ENCODE measurements at places on chromosomes 6 and 20.
A peak's percentile ranks its signal among the peaks of the same experiment; 100 is the strongest.

GRCh38 chr6:135231469-135231844 lies 50.3 kb downstream of the MYB start:
- peak; percentile 18 for DNase-seq

- no peak for DNase-seq
Measured at GRCh38 chr20:52056203-52057062, 135.1 kb downstream of the ZFP64 start.

DNA sequence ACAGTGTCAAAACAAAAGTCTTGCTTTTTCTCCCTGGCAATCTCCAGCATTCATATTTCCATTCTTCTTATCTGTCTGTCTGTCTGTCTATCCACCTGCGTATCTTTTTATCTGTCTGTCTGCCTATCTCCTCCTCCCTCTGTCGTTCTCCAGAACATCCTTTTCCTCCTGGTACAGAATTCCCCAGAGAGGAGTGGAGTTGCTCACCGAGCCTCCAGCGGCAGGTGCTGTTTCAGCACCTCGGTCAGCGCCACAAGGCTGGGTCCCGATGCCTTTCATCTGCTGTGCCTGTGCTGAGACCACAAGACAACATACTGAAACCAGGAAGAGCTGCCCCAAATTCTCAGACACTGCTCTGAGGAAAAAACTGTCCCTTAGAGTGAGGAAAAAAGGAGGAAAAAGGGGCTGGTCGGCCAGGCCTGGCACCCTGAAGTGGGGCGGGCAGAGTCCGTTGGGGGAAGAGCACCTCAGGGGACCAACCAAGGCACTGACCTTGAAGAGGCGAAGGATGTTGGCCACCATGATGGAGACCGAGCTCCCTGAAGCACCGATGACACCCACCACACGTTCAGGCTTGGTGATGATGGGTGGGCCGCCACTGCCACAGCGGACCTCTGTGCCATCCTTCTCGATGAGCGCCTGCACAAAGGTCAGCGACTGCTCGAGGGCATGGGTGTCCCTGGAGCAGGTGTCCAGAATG lies 13.3 kb downstream of the GRM4 start:
- DNase-seq = peak; percentile 37

- no peak for DNase-seq
Measured at GRCh38 chr20:34461779-34462087, 54.5 kb upstream of the DYNLRB1 start.

DNA sequence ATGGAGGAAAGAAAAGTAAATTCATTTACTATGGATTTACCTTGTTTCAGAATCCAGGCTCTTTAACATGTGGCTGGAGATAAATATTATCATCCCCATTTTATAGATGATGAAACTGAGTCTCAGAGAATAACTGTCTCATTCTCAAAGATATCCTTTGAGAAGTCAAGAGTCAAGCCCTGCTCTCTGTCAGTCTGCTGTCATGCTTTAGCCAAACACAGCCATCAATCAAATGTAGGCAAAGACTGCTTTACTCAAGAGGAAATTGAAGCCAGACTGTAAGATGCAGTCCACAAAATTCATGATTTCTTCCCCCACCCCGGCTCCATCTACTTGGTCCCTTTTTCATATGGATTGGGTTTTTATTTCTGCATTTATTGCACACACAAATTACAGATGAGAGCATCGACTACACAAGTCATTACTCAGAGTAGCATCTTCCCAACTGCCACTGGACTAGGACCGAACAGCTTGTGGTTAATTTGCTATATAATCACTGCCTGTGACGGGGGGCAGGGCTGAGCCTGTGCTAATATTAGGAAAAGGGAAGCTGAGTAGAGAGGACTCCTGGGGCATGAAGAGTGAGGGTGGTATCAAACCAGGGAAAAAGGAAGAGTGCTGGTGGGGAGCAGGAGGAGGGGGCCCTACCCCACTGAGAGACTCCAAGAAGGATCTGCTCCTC lies 102.7 kb upstream of the TOP1 start:
- DNase-seq = no peak

DNA sequence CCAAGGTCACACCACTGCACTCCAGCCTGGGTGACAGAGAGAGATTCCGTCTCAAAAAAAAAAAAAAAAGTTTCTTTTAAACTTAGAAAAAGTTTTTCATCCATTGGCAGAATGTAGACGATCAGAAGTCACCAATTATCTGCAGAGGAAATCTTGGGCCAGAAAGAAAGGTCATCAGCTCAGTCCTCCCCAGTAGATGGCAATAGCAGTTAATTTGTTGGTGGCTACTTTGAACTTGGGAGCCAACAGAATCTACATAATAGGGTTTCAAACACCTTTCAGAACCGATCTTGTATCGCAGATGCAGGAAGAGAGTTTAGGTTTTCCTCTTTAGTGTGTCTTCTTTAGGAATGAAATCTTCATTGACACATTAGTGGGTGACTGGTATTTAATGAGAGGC lies 41.7 kb downstream of the LBP start:
- no peak for DNase-seq

GRCh38 chr20:24158281-24158680 lies 169.7 kb upstream of the GGTLC1 start:
- no peak for DNase-seq

DNA sequence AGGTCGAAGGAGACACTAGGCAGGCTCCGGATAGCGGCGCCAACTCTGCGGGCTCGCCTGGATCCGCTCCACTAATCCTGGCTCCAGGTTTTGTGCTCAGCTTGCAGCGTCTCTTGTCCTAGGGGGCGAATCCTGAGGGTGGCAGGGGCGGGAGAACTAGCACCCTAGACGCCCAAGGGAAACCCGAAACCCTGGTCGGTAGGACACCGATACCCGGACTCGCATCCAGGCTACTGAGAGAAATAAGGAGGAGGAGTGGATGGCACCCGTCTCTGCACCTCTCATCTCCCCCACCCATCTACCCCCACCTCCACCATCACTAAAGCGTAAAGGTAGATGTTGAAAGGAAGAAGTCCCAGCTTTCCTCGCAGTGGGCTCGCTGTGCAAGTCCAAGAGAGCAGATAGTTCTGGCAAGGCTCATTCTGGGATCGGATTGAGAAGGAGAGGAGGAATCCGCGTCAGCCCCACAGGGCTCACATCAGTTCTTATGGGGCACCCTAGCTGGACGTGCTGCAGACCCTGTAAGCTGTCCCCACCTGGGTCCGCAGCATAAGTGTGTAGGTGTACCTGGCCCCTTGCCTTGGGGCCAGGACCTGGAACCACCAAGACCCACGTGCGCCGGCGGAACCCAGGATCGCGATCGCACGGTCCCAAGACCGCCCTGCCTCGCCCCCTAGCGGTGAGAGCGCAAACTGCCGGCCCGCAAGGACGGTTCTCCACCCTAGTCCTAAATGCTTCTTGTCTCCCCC lies 6.9 kb downstream of the SLC32A1 start:
- peak; percentile 90 for DNase-seq

GRCh38 chr20:2585811-2586210 lies 49.4 kb downstream of the TMC2 start:
- DNase-seq = no peak

GRCh38 chr6:167565388-167565787 lies 240.5 kb downstream of the TTLL2 start:
- DNase-seq = no peak

DNA sequence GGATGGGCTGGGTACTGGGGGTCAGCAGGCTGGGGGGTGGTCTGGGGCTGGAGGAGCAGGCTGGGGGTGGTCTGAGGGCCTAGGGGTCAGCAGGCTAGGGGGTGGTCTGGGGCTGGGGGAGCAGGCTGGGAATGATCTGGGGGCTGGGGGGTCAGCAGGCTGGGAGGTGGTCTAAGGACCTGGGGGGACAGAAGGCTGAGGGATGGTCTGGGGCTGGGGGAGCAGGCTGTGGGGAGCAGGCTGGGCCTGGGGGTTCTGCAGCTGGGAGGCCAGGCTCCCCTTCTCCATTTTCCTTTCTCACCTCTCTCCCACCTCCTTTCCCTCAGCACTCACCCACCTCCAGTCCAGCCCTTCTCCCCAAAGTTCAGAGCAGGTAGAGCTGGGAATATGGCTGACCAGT lies 114.2 kb downstream of the PSMB1 start:
- no peak for DNase-seq

- DNase-seq = no peak
Measured at GRCh38 chr6:81075974-81076373, 676.5 kb downstream of the TENT5A start.

GRCh38 chr6:167668019-167668753 lies 158.5 kb upstream of the AFDN start:
- DNase-seq = no peak

GRCh38 chr6:37559501-37559900 lies 59.8 kb upstream of the CCDC167 start:
- no peak for DNase-seq

GRCh38 chr20:40993794-40994540 lies 34.7 kb upstream of the TOP1 start:
- DNase-seq = no peak

DNA sequence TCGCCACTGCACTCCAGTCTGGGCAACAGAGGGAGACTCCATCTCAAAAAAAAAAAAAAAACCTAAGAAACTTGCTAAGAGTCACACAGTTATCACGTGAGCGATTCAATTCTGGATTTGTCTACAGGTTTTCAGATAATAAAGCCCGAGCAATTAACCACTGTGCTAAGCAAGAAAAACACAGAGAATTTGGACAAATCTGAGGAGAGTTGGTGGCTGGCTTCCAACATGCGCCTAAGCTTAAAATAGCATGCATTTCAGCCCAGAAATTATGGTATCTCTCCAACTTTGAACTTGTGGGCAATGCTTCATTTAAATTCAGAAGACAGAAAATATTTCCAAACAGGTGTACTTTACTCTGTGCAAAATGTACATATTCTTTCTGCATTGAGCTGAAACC lies 232.9 kb downstream of the TSHZ2 start:
- no peak for DNase-seq

DNA sequence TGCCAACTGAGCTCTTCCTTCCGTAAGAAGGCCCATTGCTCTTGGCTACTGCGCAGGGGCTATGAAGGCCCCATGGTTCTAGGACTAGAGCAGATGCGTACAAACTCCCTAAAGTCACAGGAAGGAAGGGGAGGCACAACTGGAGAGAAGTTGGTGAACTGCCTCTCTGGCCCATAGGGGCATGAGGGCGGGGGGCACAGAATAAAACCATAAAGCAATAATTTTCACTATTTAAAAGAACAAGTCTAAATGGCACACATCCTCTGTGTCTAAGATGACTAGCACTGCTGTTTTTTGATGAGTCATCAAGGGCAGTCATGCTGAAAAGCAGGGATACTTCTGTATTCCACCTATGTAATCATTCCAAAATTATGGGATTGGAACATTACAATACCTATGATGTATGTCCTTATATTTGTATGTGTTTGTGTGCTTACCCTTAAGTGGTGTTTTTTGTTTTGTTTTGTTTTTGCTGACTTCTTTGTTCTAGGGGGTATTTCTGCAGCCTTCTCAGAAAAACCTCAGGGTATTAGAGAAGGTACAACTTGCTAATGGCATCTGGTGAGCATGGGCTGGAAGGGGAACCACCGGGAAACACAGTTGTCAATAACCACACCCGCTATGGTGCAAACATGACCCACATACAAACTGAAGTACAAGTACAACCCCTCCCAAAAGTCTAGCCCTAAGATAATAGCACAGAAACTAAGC lies 36.9 kb downstream of the B4GALT5 start:
- no peak for DNase-seq

DNA sequence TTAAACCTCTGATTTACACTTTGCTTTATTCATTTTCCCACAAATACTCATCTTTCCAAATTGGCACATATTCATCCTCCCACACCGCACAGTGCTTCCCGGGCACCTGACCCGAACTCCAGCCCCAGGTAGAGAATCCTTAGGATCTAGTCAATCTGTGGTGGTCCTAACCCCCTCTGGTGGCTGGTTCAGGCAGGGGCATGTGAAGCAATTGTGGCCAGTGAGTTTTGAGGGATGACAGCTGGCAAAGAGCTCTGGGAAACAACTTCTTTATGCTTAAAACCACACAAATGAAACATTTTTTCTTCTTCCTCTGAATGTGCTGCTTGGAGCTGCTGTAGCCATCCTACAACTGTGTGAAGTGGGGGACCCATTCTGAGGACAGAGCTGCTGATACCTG lies 54.7 kb downstream of the ELOVL5 start:
- no peak for DNase-seq

DNA sequence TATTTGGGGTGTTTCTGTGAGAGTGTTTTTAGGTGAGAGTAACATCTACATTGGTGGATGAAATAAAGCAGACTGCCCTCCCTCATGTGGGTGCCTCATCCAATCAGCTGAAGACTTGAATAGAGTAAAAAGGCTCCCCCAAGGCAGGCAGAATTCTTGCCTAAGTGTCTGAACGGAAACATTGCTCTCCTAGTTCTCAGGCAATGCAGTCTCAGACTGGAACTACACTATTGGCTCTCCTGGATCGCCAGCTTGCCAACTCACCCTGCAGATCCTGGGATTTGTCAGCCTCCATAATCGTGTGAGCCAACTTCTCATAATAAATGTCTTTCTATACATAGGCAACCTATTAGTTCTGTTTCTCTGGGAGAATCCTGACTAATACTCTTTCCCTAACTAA lies 5.5 kb upstream of the TMEM170B start:
- no peak for DNase-seq

- no peak for DNase-seq
Measured at GRCh38 chr20:15446373-15446772, 1109.0 kb upstream of the FLRT3 start.

DNA sequence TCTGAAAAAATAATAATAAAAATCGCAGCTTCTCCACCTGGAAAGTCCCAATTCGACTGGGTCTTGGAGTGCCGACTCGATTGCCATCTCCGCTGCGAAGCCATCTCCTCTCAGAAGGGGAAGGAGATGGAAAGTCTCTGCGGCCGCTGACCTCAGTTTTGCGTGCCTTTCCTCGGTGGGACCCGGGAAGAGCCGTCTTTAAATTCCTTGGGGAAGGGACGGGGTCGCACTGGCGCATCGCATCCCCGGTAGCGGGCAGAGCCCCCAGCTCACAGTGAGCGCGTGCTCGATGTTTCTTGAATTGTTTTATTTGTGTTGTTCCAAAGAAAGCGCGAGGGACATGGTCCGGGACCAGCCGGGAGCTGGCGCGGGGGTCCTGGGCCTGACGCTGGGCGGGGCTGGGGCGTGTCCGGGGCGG lies 270 bp upstream of the TIAM2 start:
- DNase-seq = no peak

GRCh38 chr20:19274412-19275015 lies 62.1 kb downstream of the SLC24A3 start:
- no peak for DNase-seq

DNA sequence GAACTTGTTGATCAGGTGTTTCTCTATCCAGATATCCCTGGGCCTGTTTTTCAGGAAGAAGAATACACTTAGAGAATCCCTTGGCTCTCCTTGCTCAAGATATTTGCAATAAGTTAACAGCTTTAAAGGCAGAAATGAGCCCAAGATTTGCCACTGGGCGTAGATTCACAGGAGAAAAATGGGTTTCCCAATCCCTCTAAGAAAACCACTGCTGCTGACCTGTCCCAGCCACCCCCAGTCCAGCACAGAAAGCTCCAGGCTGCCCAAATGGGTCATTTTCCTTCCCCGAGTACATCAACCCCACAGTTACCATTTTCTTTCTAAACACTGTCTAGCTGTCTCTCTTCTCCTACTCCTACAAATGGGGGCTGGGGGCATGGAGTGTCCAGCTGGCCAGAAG lies 67.3 kb downstream of the ANKRD60 start:
- no peak for DNase-seq
